ENCODE measurements at places on chromosomes 16 and 17.

DNA sequence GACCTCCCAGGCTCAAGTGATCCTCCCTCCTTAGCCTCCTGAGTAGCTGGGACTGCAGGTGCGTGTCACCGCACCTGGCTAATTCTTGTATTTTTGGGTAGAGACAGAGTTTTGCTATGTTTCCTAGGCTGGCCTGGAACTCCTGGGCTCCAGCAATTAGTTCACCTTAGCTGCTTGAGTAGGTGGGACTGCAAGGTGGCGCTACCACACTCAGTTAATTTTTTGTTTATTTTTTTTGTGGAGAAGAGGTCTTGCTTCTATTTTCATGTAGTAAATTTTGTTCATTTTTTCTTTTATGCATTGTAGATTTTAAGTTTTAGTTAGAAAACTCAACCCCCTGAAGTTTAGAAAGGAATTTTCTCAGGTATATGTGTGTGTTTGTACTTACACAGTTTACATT lies 21.7 kb downstream of the RNF135 start:
- no peak for DNase-seq

- no peak for DNase-seq
These were observed 28.7 kb upstream of the MED9 start for GRCh38 chr17:17448076-17448475.

DNA sequence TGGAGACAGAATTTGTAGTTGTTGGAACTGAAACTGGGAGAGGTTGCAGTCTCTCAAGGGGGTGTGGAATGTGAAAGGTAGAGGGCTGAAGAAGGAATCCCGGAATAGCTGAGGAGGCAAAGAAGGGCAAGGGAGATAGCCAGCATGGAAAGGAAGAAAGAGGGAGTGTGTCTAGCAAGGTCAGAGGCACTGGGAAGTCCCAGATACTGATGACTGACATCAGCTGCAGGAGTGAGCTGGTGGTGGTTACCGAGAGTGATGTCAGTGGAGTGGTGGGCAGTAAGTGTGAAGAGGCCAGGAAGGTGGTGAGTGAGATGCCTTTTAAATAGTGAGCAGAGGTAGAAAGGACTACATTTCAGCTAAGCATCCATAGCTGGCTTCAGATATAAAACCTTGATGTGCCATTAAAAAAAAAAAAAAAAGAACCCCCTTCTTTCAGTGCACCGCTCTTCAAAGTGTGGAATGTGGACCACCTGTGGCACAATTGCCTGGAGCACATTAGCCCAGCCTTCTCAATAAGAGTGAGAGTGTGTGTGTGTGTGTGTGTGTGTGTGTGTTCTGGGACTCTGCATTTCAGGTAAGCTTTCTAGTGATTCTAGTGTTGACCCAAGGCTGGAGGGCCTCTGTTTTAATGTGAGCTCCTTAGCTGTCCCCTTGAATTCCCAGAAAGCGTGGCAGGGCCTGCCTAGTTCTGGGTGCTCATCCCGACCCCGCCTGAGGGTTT lies 8.5 kb downstream of the PRMT7 start:
- DNase-seq = no peak

DNA sequence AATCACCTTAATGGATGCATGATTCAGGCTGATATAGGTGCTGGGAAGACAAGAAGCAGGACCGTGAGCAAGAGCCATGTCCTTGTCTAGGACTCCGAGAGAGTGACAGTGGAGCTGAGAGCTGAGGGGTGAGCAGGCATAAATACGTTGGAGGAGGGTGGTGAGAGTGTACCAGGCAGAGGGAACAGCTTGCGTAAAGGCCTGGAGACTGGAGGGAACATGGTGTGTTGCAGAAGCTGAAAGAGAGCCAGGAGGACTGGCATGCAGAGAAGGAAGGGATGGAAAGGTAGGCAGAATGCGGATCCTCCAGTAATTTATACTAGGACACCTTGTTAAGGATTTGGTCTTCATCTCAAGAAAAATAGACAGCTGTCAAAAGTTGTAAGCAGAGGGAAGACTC lies 653.2 kb downstream of the HS3ST4 start:
- DNase-seq = no peak

- DNase-seq = peak; percentile 81
These were observed 11.2 kb downstream of the MRPL27 start for GRCh38 chr17:50361561-50362480.

- DNase-seq = no peak
These were observed 32.0 kb downstream of the TBX4 start for GRCh38 chr17:61484174-61484573.

DNA sequence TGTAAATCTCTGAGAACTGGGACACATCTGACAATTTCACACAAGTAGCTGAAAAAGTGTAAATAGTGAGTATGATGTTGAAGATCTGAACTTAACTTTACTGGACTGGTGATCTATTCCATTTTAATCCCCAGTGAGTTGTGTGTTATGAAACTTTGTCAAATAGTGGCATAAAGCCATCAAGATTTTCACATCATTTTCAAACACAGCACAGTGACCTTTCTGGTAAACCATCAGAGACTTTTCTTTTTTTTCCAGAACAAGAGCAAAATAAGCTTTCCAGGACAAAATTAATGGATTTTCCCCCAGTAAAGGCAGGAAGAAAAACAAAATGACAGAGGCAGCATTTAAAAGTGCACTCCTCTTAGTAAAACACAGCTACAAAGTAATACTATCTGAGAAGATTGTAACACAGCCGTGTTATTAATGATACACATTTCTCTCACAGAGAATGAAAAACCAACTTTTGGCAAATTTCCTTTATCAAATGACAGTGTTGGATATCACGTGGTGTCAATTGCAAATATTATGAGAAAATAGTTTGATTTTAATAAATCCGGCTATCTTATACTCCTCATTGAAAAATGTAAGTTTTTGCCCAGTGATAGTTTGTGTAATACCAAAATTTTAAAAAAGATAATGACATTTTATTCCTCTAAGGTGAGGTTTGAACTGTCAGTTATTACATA lies 16.8 kb upstream of the COL1A1 start:
- DNase-seq = no peak

DNA sequence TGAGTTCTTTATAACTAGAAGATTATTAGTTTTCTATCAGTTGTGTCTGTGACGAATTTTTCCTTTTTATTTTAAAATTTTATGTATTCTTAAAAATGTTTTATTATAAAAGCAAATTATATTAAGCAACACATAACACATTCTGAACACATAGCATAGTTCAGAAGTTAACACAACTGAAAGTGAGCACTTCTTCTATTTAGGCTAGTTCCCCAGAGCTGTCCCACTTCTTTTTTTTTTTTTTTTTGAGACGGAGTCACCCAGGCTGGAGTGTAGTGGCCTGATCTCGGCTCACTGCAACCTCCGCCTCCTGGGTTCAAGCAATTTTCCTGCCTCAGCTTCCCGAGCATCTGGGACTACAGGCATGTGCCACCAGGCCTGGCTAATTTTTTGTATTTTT lies 37.7 kb upstream of the ALDH3A2 start:
- DNase-seq = no peak

DNA sequence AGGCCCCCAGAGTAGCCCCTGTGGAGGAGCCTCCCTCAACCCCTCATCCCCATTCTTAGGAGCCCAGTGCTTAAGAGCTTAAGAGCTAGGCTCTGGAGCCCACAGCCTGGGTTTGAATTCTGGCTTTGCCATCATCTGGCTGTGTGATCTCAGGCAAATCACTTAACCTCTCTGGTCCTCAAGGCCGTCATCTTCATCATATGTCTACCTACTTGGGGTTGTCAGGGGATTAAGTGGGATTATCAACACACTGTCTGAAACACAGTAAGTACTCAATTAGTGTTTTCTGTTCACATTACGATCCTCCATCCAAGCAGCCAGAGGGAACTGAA lies 4.8 kb downstream of the SREBF1 start:
- no peak for DNase-seq

DNA sequence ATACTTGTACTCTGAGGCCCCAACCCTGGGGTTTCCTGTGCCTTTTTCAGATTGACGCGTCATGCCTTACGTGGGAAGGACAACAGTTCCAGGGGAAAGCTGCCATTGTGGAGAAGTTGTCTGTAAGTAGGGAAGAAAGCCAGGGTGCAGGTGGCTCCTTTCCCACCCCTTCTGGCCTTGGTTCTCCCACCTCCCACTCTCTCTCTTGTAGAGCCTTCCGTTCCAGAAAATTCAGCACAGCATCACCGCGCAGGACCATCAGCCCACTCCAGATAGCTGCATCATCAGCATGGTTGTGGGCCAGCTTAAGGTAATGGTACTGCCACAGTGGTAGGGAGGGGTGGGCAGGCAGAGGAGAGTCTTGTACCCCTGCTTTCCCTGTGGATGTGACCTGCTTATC lies 4.6 kb upstream of the EDC4 start:
- DNase-seq = no peak

DNA sequence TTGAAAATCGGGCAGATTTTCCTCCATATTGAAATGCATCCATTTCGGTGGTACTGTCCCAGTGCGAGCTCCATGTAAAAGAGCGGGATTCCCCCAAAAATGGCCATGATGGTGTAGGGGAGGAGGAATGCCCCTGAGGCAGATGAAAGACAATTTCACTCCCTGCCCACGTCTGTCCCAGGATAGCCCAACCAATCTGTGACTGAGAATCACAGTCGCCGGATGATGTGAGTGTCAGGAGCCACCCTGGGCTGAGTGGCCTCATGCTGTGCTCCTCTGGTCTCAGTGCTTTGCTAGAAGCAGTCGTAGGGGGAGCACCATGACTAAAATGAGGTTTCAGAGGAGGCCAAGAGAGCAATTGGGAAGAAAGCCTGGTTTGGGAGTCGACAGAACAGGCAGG lies 16.7 kb downstream of the SLC6A4 start:
- DNase-seq = no peak

DNA sequence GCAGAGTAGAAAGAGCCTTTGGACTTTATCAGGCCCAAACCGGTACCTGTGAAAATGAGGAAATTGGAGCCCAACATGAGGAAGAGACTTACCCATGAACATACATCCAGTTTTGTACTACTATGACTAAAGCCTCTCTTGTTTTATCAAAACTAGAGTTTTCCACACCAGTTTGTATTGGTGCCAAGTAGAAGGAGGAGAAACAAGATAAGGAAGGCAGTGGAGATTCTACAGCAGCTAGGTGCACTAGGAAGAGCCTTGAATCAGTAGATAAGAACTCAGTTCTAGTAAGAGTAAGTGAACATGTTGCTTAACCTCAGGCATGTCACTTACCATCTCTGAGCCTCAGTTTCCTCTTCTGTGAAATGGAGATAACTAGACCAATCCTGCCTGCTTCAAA lies 13.7 kb upstream of the TMEM132E start:
- no peak for DNase-seq

- DNase-seq = no peak
These were observed 989.0 kb downstream of the CDH11 start for GRCh38 chr16:64132759-64133361.

DNA sequence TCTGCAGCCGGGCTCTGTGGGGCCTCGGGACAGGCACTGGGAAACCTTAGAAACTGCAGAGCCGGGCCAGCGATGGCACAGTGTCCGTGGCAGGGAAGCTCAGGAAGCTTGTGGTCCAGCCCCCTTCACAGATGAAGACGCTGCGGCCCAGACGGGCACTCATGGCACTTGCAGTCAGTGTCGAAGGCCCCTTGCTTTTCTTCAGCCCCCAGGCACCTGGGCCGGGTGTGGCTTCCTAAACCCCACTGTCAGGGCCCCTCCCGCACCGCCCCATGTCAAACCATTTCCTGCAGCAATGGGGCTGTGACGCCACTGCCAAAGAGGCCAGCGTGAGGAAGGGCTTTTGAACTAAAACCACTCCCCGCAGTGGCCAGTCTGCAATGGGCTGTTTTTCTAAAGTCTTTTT lies 164.0 kb downstream of the LAT start:
- no peak for DNase-seq
